ENCODE measurements at places on chromosomes 3 and 15. TPM values are rescaled to one million over a fixed set of nuclear protein-coding genes. Genes with fewer than 3 reads are reported as not detected.

C3orf62 gene
- total RNA-seq = 4.7 TPM

CCRL2 gene
- not detected for total RNA-seq

NR2E3 gene
- not detected for total RNA-seq

HHATL gene
- not detected for total RNA-seq

PAQR5 gene
- 1.2 TPM for total RNA-seq

SNTN gene
- total RNA-seq = not detected

ANKRD63 gene
- not detected for total RNA-seq

CLDN18 gene
- not detected for total RNA-seq

Data from melanocyte of skin (primary cell).